ENCODE measurements at places on chromosomes 3 and 15.

DNA sequence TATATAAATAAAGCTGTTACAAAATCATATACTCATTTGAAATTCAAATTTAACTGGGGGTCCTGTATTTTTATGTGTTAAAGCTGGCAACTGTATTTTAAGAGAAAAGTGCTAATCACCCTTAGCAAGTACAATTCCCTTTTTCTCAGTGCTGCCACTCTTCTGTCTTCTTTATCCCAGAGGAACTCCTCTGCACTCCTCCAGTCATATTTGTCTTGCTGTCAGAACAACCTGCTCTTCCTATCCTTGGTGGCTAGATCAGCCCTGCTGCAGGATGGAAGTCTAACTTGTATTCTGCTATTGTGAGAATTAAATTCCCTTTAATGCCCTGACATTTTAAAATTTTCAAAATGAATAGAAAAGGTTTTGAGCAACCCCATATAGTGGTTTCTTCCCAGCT, 123.9 kb upstream of the TNIK start:
- DNase-seq = no peak

- DNase-seq = no peak
These were observed 2.6 kb downstream of the TMCC1 start for GRCh38 chr3:129890891-129891290.

- DNase-seq = no peak
These were observed 206.1 kb downstream of the TIGIT start for GRCh38 chr3:114499976-114500375.

DNA sequence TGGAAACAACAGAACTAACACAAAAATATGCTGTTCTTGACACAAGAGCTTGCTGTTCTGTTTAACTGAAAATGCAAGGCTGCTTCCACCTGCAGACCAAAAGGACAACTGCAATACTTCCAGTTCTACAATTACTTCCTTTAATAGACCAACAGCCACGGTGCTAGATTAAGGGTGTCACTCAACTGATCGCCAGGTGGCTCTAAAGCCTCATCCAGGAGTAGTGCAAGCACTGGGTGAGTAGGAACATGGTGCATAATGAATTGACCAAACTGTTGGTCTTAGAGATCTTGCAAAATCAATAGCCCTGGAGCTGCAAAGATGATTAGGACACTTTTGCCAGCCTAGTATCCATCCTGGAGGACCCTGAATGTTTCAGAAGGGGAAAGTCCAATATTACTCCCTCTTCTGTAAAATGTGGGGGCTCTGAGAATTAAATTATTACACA, 3.6 kb upstream of the CLDN16 start:
- no peak for DNase-seq

Data from stimulated activated CD8-positive, alpha-beta memory T cell treated with anti-CD3 and anti-CD28 coated beads, Interleukin-7, amount 100 ng/mL, for 24 hours (primary cell).